T-helper 1 cell (primary cell): ENCODE measurements at places on chromosomes 6 and 20.
A peak's percentile ranks its signal among the peaks of the same experiment; 100 is the strongest.

DNA sequence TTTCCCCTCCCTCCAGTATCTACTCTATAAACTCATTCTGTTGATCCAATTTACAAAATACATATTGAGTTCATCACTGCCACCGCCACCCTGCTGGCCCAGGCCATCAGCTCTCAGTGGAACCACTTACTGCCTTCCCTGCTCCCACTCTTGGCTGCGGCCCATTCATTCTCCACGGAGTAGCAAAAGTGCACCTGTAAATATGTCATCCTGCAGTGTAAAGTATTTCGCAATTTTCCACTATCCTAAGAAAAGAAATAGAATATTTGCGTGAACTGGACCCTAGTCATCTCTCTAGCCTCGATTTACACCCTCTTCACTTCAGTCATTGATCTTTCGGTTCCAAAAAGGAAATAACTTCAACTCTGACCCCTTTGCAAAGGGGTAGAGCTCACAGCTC is 258.3 kb upstream of the TFAP2D start:
- no peak for DNase-seq

DNA sequence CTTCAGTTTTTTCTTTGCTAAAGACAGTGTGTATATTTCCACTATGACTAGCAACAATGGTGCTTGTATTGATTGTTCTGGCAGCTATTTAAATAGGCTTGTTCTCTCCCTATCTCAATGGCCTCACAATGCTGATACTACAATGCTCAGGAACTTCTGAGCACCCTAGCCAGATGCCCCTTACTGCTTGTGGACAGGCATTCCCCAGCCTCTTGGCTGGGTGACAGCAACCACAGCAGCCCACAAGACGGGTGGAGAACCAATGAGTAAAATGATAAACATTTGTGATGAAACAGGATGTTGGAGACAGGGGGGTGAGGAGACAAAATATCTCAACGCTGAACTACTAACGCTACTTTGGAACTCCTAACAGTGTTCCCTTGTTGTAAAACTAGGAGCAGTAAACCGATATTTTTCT is 42.3 kb downstream of the HIVEP2 start:
- DNase-seq = peak; percentile 65

DNA sequence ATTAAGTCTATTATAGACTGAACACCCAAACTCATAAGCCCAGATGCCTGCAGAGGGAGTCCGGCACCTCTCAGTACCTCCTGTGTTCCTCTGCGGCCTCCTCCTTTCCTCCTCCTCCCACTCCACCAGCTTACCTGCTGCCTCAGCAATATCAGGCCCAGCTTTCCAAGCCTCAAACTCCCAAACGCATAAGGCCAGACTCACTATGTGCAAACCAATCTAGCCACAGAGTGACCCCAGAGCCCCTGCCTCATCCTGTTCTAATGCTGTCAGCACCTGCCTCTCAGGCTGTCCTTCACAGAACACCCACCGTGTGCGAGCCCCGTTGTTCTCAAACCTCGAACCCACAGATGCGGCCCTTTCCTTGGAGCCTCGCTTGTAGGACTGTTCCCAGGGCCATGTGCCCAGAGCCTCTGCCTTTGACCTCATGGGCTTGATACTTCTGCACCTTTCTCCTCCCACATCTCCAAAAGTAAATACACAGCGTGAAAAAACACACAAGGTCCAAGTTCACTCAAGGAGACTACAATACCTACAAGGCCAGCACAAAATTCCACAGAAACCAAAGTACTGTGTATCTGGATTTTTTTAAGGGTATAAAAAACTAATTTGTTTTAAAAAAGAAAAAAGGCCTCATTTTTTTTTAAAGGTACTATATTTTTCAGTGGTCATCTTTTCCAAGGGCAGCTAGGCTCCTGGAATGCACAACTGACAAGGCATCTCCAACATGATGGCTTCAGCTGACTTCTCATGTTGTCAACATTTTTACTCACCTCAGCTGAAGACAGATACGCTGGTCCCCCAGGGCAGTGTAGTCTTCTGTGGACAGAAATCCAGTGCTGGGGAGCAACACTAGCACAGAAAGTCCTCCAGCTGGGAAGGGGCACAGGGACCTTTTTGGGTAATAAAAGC is 52.3 kb downstream of the ABHD12 start:
- no peak for DNase-seq

GRCh38 chr6:104835782-104836181 is 23.9 kb downstream of the HACE1 start:
- DNase-seq = no peak

- no peak for DNase-seq
These were observed 72.3 kb upstream of the CCN2 start for GRCh38 chr6:132023490-132023889.

DNA sequence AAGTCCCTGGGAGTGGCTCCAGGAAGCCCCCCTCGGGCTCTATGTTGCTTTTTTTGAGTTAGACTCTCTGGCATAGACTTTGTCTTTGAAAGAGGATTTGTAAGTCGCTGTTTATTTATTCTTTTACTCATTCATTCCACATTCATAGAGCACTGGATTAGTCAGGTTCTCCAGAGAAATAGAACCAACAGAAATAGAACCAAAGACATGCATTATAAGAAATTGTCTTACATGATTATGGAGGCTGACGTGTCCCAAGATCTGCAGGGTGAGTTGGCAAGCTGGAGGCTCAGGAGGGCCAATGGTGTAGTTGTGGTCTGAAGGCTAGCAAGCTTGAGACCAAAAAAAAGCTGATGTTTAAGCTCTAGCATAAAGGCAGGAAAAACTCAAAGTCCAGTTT is 98.3 kb upstream of the CHD6 start:
- DNase-seq = no peak

GRCh38 chr6:157911278-157911677 is 70.4 kb upstream of the SYNJ2 start:
- no peak for DNase-seq

DNA sequence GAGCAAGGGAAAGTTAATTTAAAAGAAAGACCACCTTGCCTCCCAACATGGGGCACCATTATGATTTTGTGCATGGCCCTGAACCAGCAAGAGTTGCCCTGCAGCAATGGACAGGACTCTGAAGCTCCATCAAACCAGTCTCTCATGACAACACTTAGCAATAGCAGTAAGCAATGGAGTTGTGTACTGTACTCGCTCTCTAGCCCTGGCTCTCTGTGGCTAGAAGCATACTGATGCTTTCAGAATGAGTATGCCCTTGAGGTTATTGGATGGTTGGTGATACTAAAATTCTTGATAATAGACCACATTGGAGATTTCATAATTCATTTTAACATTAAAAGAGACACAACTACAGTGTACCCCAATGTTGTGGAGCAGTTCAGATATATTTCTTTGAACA is 23.2 kb upstream of the LMBRD1 start:
- DNase-seq = peak; percentile 14

DNA sequence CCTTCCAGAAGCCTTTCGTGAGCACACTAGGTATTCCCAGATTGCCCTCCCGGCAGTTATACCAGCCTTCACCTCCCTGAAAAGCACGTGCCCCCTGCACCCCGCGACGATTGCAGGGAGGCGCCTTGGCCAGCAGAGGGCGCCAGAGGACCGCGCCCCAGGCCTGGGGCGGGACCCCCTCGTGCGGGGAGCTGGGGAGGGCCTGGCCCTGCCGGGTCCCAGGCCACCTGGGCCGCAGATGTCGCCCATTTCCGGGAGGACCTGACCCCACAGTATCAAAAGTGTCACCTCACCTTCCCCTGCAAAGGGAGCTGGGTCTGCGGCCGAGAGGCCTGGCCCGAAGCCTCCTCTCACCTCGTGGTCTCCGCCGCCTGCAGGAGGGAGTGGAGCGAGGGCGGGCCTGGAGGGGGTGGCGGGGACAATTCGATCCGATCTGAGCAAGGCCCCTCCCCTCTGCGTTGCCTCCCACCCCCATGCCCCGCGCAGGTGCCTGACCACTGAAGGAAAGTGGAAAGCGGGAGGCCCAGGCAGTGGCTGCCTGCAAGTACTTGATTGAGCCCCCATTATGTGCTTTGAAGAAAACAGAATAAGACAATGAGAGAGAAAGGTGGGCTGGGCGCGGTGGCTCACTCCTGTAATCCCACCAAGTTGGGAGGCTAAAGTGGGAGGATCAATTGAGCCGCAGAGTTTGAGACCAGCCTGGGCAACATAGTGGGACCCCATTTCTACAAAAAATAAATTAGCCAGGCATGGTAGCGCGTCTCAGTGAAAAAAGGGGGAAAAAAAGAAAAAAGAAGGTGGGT is 3.5 kb upstream of the SNAI1 start:
- peak; percentile 65 for DNase-seq

DNA sequence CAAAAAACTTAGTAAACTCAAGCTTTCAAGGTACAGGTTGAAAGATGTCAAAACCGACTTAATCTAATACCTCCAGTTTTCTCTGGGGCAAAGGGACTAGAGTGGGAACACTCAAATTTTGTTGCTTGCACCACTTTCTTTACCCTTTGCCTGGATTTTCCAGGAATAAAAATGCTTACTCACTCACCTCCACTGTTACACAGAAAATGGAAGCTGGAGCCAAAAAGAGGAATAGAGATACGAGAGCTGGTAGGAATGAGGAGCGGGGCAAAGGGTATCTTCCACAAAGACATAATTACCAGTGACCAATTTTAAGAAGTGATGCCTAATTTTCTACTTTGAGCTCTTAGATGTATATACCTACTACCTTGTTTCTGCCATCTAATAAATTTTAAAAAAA is 79.5 kb upstream of the TULP1 start:
- DNase-seq = no peak

GRCh38 chr20:17943343-17943742 is 25.3 kb downstream of the SNX5 start:
- DNase-seq = no peak

- DNase-seq = no peak
These were observed 111.0 kb downstream of the TBXT start for GRCh38 chr6:166056637-166057036.

GRCh38 chr6:41724228-41724580 is 11.2 kb downstream of the TFEB start:
- DNase-seq = no peak

DNA sequence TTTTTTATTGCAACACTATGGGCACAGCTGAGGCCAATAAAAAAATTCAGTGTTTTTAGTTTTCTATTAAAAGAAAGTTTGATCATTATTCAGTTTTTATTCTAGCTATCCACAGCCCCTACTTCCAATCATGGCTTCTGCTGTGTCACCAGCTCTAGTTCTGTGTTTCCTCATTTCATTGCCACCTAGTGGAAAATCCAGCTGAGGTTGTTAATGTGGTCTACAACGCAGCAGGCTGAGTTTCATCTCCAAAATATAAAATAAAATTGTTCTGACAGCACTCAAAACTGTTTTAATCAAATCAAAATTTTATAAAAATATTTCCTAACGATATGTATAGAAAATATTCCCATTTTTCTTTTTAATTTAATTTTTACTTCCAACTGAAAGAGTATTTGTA is 13.6 kb downstream of the COL9A1 start:
- no peak for DNase-seq

- no peak for DNase-seq
These were observed 19.5 kb downstream of the KATNA1 start for GRCh38 chr6:149628875-149629510.

DNA sequence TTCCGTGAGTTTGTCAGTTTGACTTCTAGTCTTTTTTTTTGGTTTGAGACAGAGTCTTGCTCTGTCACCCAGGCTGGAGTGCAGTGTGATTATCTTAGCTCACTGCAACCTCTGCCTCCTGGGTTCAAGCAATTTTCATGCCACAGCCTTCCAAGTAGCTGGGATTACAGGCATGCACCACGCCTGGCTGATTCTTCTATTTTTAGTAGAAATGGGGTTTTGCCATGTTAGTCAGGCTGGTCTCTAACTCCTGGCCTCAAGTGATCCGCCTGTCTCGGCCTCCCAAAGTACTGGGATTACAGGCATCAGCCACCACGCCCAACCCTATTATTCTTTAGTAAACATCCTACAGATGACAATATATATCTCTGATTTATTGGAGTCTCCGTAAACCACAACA is 506.5 kb downstream of the PREX1 start:
- no peak for DNase-seq

DNA sequence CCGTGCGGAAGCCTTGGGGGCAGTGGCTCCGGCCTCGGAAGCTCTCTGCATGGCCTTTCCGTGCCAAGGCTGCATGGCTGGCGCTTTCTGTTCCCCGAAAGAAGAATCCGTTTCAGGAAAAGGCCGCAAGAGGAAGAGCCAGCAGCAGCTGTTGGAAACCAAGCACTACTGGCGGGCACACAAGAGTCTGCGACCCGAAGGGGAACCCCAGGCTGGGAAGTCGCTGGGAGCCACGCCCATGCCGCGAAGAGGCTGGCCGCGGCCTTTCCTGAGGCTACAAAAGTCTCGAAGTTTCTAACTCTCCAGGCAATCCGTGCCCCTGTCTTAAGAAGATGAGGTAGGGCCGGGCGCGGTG is at the start of gene CGAS:
CGAS (minus strand) TSS at position 191 of the 355 bp plus-strand sequence; CDS start at position 75, 116 bp downstream.
- DNase-seq = peak; percentile 94

- DNase-seq = no peak
These were observed 40.9 kb downstream of the SLC24A3 start for GRCh38 chr20:19253316-19253715.

DNA sequence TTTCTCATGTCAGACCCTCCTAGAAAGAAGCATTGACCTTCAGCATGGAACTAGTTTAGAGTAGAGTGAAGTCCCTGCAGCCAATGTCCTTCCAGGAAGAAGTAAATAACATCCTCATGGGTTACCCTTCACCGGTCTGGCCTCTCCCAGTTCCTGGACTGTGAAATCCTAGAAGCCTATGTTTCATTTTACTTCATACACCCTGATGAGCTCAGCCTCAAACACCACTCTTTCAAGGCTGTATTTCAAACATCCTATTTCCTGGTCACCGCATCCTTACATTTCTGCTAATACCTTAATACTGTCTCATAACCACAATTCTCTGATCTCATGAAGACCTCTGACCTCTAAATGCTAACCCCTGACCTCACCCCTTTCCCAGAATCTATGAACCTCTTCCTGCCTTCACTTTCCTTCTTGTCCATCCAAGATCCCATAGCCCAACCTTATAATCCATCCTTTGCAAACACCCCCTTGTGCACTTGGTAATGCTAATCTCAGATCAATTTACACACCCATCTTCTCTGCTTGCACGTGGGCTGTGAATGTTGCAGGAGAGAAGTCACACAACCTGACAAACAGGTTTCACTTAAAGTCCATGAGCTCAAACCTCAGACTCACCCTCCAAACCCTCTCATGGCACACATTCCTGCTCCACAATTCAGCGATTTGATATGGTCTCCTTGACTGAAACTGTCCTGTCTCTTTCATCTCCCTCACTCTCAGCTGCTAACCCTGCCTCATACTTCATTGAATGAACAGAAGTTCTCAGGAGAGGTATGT is 30.2 kb downstream of the SLC2A10 start:
- DNase-seq = no peak

- no peak for DNase-seq
These were observed 112.4 kb upstream of the ARG1 start for GRCh38 chr6:131460614-131461000.

- no peak for DNase-seq
These were observed 251.3 kb upstream of the PRND start for GRCh38 chr20:4470375-4470774.

DNA sequence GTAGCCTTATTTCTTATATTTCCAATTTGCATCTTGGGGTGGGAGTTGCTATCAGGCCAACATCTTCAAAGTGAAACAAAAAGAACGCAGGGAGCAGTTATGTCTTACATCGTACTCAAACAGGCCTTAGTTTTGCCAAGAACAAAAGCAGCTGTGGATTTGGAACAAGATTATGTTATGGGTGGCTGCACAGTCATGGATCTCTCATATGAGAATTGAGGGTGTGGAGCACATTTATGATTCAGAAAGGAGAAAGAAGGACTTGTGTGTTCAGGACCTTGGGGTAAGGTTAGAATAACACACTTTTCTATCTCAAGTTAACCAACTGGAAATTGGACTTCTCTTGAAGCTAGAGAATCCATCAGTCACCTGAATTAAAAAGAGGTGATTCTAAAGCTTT is 259.9 kb downstream of the FOXA2 start:
- no peak for DNase-seq
